A172 (cell line): ENCODE measurements at places on chromosomes 12 and 14.

- DNase-seq: no peak
Measured at GRCh38 chr12:718756-719102, 33.6 kb upstream of the WNK1 start.

DNA sequence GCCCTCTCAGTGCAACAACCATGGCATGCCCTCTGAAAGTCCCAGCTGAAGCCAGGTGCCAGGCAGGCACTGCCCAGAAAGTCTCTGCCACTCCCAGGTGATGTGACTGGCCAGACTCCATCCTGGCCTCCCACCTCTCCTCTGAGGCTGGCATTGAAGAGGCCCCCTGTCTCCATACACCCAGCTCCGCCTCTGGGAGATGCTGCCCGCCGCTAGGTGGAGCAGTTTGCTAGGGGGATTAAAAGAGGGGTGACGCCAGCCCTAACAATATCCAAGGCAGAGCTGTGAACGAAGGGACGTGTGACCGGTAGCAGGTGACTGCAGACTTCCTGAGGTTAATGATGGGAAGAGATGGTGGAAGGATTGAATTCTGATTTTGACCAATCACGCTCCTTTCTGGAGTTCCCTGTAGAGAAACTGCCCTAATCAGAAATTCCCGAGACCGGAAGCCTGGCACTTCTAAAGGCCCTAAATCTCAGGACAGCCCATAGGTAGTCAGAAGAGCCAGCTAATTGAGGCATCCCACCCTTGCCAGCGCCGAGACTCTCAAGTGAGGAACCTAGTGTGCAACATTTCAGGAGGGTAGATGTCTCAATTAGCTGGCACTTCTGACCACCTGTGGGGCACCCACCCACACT is 8.3 kb upstream of the PLEK2 start:
- DNase-seq: no peak

GRCh38 chr14:34911209-34912150 is 36.3 kb upstream of the BAZ1A start:
- peak; percentile 6 for DNase-seq

DNA sequence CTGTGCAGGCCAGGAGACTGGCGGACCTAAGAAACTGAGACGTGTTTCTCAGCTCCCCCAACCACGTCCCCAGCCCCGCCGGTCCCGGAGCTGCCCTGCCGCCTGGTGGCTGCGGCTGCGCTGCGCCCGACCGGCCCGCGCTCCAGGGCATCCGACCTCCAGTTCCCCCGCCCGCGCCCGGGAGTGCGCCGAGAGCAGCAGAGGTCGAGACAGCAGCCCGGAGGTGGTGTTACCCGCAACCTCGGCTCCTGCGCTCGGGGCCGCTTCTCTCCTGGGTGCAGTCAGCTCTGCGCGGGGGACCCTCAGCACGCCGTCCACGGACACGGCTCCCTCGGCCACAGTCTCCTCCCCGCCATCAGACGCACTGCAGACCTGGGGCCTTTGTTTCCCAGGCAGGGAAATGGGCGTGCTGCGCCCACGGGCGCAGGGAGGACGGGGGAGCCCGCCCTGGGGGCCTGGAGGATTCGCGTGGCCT is 21.6 kb upstream of the GPR132 start:
- peak; percentile 43 for DNase-seq

GRCh38 chr14:70902184-70902583 is 5.1 kb upstream of the PCNX1 start:
- DNase-seq: no peak

- DNase-seq: no peak
Measured at GRCh38 chr14:85459361-85460000, 70.5 kb upstream of the FLRT2 start.

DNA sequence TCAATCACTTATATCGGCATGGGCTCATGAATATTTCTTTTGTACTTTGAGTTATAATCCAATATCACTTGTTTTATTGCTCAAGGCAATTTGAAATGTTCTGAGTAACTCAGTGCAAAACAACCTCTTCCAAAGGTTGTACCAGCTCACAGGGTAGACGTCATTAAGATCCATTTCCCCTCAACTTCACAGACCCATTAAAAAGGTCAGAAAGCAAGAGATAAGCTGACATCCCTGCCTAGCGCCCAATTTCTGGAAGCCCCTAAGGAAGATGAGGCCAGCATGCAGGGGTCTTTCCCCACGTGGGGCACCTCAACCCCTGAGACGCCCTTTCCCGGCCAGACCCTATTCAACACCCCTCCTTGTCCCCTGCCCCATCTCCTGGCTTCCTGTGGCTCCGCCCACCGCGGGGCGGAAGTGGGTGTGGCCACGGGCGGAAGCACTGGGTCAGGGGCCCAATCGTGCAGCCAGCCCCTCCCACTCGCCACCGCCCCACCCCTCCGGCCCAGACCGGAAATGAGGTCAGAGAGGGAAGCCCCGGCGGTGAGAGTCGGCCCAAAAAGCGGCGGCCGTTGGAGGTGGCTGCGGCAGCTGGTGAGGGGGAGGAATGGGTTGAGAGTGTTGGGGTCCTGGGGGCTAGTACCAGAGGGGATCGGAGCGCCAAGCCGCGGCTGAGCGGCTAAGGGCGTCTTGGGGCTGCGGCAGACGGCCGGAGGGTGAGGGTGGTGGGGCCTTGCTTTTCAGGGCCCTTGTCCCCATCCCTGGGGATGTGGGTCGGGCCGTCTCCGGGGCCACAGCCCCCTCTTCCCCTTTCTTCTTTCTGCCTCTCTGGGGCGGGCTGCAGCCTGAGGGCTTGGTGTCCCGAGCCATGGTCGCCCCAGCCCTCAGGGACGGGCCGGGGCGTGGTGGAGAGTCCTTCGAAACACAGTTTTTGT is at the start of gene GPATCH2L:
Gene GPATCH2L (plus strand): TSS at position 525 of the 935 bp plus-strand sequence. CDS start 2,442 bp downstream, outside the sequence.
- DNase-seq: peak; percentile 67
